ENCODE measurements at places on chromosomes 5 and 9.

GRCh38 chr9:134753191-134753590, 111.6 kb downstream of the COL5A1 start:
- no peak for DNase-seq

- DNase-seq = no peak
Measured at GRCh38 chr5:16626696-16627264, 10.0 kb upstream of the RETREG1 start.

- DNase-seq = no peak
Measured at GRCh38 chr5:95966005-95966404, 4.4 kb upstream of the ELL2 start.

DNA sequence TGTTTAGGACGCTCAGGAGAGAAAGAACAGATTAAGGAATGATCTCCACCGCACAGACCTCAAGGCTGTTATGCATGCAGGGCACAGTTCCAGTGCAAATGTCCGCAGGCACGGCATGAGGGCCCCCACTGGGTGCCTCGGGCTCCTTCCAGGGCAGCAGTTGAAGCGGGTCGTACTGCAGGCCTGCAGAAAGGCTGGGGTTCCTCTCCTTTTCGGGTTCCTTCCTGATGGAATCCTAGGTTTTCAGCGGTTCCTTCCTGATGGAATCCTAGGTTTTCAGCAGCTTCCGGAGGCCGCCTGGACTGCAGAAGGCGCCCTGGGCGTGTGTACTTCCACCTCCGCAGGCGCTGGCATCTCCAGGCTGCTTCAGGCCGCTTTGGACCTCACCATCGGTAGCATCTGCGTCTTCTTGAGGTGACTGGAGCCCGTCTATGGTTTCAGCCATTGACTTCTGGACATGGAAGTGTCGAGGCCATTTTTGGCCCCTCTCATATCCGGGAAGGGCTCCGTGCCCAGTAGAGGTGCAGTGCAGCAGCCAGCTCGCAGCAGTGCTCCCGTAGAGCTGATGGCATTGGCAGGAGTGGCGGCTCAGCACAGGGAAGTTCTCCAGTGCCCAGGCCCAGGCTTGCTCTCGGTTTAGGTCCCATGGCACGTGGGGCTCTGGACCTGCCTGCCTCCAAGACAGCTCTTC, 5.6 kb upstream of the MGAT4B start:
- DNase-seq = peak; percentile 83

GRCh38 chr5:158058208-158059120, 199.5 kb upstream of the CLINT1 start:
- DNase-seq = no peak

GRCh38 chr5:177605667-177606066, 5.7 kb downstream of the B4GALT7 start:
- no peak for DNase-seq

- DNase-seq = no peak
Measured at GRCh38 chr5:163544041-163544440, 38.6 kb downstream of the MAT2B start.

DNA sequence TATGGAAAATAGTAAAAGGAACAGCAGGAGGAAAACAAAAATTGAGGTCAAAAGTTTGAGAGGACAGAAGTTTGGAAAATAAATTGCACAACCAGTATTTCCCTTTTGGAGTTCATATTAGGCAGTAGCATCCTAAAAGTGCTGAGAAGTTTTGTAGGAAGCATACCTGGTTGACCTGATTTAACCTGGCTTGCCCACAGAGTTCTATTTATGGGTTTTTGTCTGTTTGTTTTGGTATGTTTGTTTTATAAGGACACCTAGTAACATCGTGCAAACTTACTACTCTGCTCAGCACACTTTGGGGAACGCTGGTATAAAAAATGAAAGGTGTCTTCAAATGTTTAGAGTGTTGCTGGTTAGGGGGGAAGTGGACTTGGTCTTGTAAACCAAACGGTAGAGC, 15.1 kb downstream of the ADRB2 start:
- no peak for DNase-seq

DNA sequence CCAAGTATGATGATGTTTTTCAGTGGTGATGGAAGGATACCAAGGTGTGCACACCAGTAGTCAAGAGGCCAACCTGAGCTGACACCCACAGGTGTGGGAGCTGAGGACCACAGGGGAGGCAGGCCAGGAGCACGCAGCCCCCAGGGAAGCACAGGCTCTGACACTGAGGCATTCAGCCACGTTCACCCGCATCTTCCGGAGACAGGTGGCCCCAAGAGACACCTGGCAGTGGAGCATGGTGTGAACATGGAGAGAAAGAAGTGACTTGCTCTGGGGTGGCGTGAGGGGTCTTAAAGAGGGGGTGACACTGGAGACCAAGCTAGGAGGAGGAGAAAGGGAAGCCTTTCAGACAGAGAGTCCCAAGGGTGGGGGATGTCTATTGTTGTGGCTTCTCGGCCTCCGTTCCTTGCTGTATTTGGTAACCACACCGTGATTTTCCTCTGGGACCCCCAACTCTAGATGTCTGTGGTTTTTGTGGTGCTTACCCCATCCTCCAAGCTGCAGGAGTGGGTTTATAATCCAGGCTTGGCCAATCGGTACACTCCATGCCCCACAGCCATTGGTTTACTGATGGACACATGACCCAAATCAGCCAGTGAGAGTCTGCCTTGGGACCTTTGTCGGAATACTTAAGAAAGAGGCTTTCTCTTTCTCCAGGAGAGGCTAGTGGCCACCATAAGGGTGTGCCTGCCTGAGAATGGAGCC, 84.6 kb downstream of the HRH2 start:
- DNase-seq = no peak

- peak; percentile 85 for DNase-seq
Measured at GRCh38 chr5:133612249-133612860, at the start of gene FSTL4. FSTL4 (minus strand) TSS chr5:133612541.

GRCh38 chr9:14198841-14199455, 115.0 kb downstream of the NFIB start:
- DNase-seq = peak; percentile 89

- peak; percentile 73 for DNase-seq
Measured at GRCh38 chr5:74919487-74919886, 53.3 kb upstream of the FAM169A start.
